Caudate nucleus (tissue), 63 donors: ENCODE measurements at places on chromosomes 3 and 15.

GRCh38 chr15:58064980-58065444 is 499 bp downstream of the ALDH1A2 start:
- no peak for DNase-seq

GRCh38 chr3:158731938-158732855 is at the start of gene RARRES1:
TSS of gene RARRES1 (minus strand) at chr3:158732457. CDS start at chr3:158732415, 42 bp downstream.
- DNase-seq, result no peak

DNA sequence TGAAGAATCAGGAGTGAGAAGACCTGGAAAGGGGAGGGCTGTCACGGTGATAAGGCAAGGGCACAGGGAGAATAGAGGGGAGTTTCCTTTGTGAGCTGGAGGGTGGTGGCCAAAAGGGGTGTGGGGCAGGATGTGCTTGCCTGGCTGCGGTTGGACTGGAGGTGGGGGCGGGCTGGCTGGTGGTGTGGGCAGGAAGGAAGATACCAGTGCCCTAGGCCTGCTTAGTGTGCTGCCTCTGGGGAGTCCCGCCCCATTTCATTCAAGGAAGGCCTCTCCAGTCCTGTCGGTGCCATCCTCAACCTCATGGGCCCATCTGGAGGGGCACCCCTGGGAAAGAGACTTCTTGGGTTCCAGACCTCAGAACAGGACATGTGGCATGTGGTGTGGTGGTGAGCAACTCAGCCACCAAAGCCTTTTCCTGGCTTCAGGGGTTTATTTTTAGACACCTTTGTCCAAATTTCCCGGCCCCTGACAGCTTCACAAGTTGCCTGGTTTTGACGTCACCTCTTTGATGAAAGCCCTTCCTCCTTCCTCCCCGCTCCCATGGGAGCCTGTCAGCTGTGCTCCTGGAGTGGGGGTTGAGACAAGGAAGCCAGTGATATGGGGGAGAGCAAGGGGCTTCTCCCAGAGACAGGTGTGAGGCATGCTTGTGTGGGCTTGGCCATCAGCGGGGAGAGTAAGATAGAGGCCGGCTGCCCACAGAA is 15.6 kb downstream of the TEX264 start:
- no peak for DNase-seq

- DNase-seq, result no peak
These were observed 11.2 kb downstream of the STIMATE start for GRCh38 chr3:52886049-52886730.

DNA sequence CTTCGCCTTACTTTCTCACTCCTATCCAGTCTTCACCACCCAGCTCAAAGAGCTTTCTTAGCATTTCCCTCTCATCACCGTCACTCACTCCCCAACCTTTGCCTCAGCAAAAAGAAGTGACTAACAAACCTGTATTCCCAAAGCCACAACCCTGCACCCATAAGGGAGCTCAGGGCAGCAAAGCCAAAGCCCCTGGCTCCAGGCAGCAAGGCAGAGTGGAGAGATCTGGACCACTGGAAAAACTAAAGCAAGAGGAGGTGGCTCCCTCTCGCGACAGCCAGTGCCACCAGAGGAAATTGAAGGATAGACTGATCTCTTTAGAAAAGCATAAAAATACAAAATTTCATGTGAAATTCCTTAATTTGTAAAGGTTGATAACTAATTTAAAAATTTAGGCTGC is 25.1 kb upstream of the CDCP1 start:
- no peak for DNase-seq

- DNase-seq, result no peak
These were observed 53.1 kb downstream of the SLC4A7 start for GRCh38 chr3:27431116-27431515.
